ENCODE measurements at places on chromosomes 5 and 9.

DNA sequence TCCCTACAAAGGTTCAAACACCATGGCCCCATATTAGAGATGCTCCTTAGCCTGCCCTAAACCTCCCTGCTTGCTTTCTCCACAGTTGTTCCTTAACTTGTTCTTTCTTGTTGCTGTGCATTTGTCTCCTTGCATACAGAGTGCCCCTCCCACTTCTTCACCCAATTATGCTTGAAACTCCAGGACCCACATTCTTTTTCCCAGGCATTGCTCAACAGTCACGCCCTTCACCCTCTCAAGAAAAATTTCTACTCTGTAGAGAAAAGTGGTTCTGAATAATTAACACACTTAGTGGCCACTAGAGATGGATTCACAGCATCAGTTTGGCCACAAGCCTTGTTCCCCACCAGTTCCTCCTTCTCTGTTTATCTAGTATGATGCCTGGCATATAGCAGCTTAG is 57.7 kb downstream of the NREP start:
- DNase-seq: no peak

- DNase-seq: no peak
Measured at GRCh38 chr9:135948446-135948845, 12.7 kb downstream of the UBAC1 start.

- DNase-seq: no peak
Measured at GRCh38 chr5:65171645-65172044, 310.1 kb downstream of the ADAMTS6 start.

DNA sequence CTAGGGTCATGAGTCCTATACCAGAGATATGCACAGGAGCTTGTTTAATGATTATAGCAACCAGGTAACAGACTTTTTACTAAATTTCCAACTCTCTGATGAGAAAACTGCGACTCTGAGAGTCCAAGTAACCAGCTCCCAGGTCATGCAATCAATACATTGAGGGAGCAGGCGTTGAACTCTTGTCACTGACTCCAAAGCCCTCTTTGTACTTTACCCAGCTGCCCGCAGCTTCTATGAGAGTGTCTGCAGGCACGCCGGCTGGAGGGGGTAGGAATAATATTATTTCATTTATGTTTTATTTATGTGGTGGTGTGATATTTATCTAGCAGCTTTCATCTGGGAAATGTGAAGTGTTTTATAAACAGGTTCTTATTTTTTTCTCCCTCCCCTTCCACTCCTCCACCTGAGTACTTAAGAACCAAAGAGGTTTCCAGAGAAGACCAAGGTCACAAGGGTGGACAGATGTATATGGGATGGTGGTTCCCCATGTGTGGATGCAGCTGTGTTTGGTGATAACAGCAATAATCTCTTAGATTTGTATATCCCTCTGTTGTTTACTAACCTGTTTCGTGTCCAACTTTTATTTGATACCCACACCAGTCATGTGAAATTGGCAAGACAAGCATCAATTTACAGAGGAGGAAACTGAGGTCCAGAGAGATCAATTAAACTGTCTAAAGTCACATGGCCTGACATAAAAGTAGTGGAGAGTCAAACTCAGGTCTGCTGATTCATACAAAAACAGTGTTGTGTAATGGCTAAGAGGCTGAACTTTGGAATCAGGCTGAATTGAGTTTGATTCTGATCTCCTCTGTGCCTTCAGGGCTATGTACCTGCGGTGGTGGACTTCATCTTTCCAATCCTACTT is 140.2 kb upstream of the TRIM32 start:
- DNase-seq: no peak

DNA sequence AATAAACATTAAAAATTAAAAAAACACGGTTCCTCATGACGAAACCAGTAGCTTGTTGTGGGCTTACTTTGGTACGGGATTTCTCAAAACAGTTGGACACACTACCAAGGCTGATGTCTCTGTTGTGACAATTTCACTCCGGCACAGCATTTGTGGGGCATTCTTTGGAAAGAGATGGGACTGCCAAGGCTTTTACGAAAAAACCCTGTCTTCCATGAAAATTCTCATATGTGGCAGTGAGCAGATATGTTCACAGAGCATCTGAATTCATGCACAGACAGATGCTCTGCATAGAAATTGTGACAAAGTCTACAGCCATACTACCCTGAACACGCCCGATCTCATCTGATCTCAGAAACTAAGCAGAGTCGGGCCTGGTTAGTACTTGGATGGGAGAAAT is 17.8 kb upstream of the SHROOM1 start:
- DNase-seq: no peak
